ENCODE measurements at places on chromosomes 7 and 10.

DNA sequence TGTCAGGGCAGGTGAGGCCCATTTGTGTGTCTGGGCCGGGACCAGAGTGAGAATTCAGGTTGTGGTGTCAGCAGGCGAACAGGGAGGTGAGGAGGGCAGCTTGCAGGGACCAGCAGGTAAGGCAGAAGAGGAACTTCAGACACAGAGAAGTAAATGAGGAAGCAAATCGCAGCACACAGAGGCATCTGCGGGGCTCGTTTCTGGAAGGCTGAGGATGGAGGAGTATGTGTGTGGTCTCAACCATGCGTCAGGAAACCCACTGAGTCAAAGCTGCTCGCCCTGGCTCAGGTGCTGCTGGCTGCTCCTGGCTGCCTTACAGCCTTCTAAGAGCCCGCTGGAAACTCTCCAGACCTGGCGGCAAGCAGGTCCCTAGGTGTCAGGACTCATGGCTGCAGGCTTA is 26.9 kb upstream of the PITRM1 start:
- no peak for DNase-seq

GRCh38 chr7:1027242-1028043 is 16.9 kb upstream of the GPR146 start:
- peak; percentile 55 for DNase-seq

- no peak for DNase-seq
Observed at GRCh38 chr10:100718197-100718742, 27.1 kb upstream of the PAX2 start.

GRCh38 chr10:98956576-98957260 is 278.9 kb downstream of the HPSE2 start:
- DNase-seq, result no peak

GRCh38 chr10:97234400-97234799 is 48.6 kb upstream of the SLIT1 start:
- peak; percentile 55 for DNase-seq

GRCh38 chr10:49662169-49662830 is 17.2 kb upstream of the C10orf53 start:
- DNase-seq, result no peak

DNA sequence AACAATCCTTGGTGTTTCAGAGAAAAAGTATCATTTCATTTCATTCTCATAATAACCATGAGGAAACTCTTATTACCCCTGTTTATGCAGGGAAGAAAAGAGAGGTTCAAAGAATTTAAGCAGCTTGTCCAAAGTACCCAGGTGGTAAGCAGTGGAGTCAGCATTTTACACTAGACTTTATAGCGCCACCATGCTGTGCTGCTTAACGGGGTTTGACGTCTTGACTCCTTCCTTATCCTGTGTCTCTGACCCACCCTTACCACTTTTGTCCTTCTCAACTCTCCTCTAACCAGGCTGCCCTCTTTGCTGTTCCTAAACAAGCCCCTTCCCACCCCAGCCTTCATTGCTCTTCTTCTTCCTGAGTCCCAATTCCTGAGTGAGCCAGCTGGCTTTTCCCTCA is 117.0 kb upstream of the AHR start:
- DNase-seq, result no peak

- DNase-seq, result no peak
Observed at GRCh38 chr7:136969761-136970160, 101.3 kb downstream of the CHRM2 start.

- peak; percentile 20 for DNase-seq
Observed at GRCh38 chr7:82007315-82007714, 237.5 kb upstream of the HGF start.

DNA sequence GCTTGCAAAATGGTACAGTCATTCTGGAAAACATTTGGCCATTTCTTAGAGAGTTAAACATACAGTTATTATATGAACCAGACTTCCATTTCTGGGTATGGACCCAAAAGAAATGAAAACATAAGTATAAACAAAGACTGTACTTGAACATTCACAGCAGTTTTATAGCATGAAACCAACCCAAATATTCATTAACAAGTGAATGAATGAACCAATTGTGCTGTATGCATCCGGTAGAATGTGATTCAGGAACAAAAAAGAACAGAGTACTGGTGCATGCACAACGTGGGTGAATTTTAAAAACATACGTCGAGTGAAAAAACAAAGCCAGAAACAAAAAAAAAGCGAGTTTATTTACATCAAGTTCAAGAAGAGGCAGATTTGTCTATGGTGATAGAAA is 1085.8 kb upstream of the AUTS2 start:
- no peak for DNase-seq

DNA sequence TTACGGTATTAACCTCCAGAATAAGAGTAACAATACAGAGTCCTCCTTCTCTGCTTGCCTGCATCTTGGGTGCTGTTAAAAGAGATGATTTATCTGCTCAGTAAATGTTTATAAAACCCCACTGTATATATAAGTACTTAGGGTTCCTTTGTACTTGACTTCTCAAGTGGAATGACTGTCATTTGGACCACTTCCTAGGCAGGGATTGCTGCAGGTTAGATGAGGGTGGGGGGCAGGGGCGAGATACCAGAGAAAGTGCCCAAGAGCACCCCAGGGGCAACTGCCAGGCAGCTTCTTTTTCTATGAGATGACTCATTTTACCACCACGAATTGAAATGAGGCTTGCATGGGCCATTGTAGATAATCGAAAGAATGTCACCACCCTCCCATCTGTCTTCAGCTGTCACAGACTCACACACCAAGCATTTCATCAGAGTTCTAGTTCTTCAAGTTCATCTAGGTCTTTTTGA is 421.9 kb upstream of the GALNT17 start:
- no peak for DNase-seq

DNA sequence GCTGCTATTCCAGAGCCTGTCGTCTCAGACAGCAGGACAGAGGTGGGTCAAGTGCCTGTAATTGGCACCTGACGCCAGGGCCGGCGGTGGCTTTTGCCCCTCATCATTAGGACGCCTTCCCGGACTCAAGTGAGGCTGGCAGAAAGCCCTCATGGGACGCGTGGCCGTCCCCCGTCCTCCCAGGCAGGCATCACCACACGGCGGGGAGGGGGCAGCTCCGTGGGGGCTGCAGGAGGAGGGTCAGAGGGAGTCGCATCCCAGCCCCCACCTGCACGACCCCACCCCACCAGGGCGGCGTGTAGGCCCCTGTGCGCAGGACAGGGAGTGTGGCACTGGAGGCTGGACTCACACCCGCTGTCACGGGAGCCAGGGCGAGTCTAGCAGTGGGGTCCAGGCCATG is 16.3 kb downstream of the CFAP46 start:
- DNase-seq, result no peak

- no peak for DNase-seq
Observed at GRCh38 chr7:87363342-87363741, 17.9 kb downstream of the CROT start.
